Motor neuron (in vitro differentiated cells): ENCODE measurements at places on chromosomes 16 and 17. TPM values are rescaled to one million over a fixed set of nuclear protein-coding genes. Genes with fewer than 3 reads are reported as not detected.

GRCh38 chr16:84649511-84649861 is 1.2 kb downstream of the KLHL36 start:
- ATAC-seq, result no peak

- no peak for ATAC-seq
Measured at GRCh38 chr16:4465977-4466779, 8.2 kb downstream of the NMRAL1 start.

DNA sequence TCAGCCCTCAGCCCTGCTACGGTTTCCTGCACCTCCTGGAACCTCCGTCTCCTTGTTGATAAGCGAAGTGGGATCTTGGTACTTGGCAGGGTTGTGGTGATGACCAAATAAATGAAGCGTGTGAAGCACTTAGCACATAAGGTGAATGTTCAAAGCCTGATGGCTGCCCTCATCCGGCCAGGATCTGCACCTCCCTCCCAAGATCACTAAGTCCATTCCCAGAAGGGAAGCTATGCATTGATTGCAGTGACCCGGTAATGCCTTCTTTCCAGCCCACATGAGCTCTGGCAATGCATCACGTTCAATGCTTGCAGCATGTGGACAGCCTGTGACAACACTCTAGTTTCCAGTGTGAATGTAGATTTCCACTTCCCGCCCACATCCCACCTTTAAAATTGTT is 24.9 kb upstream of the RHOT1 start:
- peak; percentile 41 for ATAC-seq

GRCh38 chr17:35313875-35314409 is 59.5 kb downstream of the SLFN11 start:
- ATAC-seq, result no peak

- ATAC-seq, result peak; percentile 89
Measured at GRCh38 chr17:56833809-56834379, at the start of the genes C17orf67 and DGKE. TSS of gene C17orf67 (minus strand) at chr17:56833920. CDS start at chr17:56815810, 18,110 bp downstream. TSS of gene DGKE (plus strand) at chr17:56834151. CDS start at chr17:56834796, 645 bp downstream.

DNA sequence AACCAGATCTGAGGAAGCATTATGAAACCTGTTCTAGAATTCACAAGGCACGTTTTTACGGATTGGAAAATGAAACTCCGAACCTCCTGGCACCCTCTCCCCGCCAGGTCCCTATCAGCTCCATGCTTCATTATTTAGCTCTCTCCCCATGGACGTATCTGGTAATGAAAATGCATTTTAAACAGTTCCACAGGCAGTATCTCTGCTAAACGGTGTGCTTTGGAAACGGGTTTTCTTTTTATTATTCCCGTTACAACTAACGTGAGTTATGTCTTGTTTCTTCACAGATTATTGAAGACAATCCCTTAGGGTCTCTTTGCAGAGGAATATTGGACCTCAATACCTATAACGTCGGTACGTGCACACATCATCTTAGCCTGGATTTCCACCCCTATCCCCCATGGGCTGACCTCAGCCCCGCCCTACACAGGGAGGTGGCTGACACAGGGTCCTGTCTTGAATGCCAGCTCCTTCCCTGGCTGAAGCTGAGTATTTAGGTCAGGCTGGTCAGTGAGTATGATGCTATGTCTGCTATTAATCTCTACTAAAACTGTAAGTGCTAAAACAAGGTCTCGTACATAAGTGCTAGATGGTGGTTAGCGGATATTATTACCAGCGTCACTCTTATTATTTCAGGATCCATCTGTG is 82.9 kb downstream of the SDR42E1 start:
- peak; percentile 43 for ATAC-seq

DNA sequence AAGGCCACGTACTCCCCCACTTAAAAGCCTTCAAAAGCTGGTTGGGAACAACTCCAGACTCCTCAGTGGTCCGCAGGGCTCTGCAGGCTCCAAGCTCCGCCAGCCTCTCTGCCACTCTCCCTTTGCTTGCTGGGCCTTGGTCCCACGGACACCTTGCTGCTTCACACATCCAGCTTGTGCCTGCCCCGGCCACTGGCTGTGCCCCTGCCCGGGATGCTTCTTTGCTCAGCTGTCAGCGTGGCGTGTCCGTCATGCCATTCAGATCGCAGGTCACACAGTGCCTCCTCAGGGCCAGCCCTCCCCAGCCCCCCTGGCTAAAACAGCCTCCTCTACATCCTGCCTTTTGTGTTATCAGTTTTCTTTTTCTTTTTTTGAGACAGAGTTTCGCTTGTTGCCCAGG is 11.8 kb downstream of the ASPHD1 start:
- ATAC-seq, result no peak

DNA sequence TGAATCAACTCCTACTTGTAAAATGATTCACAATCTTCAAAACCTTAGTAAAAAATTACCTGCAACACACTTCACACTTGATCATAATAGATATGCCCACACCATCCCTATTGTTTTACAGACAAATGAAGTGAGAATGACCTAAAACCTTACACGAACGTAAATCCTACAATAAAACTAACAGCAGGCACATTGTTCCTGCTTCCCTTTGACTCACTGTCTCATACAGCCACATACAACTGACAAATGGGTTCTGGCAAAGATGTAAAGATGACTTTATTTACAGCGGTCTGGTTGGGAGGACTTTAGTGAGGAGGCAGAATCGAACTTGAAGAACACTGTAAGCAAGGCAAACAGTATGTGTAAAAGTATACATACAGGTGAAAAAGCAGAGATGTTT is 188.7 kb downstream of the MYO1D start:
- ATAC-seq, result peak; percentile 40

KREMEN2 gene
- total RNA-seq, result 1.9 and 2.3 TPM in 2 replicates

DNA sequence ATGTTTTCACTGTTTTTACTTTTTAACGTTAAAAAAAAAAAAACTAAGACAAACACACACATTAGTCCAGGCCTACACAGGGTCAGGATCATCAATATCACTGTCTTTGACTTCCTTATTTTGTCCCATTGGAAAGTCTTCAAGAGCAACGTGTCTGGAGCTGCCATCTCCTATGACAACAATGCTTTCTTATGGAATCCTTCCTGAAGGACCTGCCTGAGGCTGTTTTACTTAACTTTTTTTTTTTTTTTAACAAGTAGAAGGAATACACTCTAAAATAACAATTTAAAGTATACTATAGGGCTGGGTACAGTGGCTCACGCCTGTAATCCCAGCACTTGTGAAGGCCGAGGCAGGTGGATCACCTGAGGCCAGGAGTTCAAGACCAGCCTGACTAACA is 71.8 kb upstream of the BCAR1 start:
- no peak for ATAC-seq
